ENCODE measurements at places on chromosomes 2 and 18.
A peak's percentile ranks its signal among the peaks of the same experiment; 100 is the strongest.

DNA sequence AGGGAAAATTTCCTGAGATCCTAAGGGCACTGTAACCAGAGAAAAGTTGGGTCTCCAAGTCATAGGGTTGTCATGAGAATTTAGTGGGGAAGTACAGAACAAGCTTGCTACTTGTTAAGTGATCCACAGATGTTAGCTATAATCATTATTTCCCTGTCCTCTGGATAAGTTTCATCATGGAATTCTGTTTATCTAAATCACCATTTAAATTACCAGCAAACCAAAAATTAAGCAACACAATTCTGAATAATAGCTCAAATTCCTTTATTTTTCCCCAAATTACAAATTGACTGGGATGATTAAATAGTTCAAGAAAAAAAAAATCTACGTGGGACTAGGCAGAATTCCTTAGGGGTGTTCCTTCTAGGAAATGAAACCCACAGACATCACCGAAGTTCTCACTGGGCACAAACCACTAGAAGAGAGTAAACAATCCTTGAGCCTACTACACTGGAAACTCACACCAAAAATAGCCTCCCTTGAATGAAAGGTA, 159.5 kb downstream of the COL6A3 start:
- no peak for DNase-seq

DNA sequence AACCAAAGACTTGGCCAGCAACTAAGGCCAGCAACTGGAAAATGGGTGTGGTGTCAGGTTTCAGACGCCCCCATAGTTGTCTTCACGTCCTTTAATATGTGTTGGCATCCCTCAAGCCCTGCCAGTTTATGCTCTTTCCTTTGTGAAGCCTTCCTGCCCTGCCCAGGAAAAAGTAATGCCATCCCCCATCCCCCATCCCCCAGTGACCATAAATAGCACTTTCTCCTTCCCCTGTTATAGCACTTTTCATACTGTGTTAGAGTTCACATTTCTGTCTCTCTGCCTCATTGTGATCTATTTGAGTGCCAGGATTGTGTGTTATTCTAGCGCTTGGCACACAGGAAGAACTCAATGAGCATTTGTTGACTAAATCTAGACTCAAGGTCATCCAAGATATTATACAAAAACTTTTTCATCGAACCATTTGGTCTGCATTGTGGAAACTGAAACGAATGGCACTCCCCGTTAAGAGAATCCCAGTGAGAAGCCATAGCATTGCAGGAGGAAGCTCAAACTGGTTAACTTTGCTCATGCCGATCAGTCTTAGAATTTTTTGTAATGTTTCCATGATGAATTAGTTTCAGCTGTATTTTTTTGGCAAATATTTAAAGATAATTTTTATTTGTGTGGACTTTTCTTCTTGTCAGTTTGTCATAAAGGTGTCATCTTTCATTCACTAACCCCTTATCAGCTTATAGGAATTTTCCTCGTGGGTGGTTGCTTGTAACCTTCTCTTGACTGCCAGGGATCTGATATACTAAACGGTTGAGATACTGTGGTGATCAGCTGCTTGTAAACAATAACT, 15.7 kb downstream of the CRIM1 start:
- no peak for DNase-seq

DNA sequence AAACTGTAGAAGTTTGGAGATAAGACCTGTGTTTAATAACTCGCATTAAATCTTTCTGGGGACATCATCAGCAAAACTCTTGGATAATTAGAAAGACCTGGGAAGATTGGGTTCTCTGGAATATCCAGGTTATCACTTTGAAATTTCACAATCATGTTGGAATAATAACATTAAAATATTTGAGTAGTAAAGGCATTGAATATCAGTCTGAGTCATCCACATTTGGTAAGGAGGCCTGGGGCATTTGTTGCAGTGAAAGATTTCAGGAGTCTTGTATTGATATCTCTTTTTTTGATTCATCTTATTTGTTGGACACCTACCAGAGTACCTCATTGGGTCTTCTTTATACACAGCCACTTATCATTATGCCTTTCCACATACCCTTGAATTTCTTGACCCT, 95.9 kb downstream of the EPB41L5 start:
- no peak for DNase-seq

DNA sequence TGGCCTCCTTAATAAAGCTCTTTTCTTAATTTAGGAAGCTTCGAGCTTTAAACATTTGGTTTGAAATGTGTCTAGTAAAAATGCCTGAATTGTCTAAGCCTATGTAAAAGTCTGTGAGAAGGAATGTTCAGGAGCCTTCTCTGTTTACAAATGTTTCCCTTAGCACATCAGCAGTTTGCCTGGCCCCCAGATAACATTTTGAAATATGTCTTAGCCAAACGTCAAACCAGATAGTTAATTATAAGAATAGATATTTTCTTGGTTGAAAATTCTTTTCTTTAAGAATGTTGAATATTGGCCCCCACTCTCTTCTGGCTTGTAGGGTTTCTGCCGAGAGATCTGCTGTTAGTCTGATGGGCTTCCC, 498.6 kb downstream of the CCDC85A start:
- DNase-seq: no peak

DNA sequence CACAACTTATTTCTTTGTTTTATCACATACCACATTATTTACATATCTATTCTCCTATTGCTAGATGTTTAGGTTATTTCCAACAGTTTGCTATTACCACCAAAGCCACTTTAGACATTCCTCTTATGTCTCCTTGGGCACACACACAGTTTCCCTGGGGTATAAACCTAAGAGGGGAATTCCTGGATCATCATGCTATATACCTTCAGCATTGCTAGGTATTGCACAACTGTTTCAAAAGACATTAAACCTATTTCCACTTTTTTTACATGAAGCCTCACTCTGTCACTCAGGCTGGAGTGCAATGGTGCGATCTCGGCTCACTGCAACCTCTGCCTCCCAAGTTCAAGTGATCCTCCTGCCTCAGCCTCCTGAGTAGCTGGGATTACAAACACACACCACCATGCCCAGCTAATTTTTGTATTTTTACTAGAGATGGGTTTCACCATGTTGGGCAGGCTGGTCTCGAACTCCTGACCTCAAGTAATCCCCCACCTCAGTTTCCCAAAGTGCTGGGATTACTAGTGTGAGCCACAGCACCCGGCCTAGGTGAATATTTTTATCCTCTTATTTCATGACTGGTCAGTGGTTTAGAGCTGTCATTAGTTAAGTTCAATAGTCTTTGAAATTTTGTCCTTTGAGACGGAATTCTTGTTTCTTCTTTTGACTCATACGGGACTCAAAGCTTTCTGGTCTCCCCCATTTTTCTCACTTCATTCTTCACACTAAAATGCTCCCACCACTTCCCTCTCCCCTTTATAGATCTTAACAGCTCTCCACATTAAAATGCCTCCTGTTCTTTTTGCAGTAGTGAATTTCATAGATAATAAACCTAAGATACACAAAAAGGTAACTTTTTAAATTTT, 30.3 kb downstream of the SULT1C4 start:
- no peak for DNase-seq

GRCh38 chr2:130987519-130988425, 105.5 kb downstream of the FAM168B start:
- DNase-seq: no peak

- DNase-seq: no peak
Observed at GRCh38 chr2:239292531-239292930, 108.3 kb downstream of the HDAC4 start.

DNA sequence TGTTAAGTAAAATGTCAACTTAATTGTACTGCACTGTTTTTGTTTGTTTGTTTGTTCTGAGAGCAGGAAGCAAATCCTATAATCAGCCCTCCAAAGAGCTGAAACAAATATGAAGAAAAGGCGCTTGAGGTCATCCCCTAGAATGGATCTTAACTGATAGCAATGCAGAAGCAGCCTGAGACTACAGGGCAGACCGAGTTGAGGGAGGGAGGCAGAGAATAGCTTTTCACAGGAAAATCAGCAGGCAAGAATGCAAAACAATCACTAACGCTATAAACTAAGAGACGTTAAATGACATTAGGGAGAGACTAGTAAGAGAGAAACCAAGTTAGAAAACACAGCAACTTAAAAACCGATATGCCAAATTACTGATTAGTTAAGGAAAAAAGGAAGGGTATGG, 37.2 kb downstream of the GALNT1 start:
- DNase-seq: no peak

DNA sequence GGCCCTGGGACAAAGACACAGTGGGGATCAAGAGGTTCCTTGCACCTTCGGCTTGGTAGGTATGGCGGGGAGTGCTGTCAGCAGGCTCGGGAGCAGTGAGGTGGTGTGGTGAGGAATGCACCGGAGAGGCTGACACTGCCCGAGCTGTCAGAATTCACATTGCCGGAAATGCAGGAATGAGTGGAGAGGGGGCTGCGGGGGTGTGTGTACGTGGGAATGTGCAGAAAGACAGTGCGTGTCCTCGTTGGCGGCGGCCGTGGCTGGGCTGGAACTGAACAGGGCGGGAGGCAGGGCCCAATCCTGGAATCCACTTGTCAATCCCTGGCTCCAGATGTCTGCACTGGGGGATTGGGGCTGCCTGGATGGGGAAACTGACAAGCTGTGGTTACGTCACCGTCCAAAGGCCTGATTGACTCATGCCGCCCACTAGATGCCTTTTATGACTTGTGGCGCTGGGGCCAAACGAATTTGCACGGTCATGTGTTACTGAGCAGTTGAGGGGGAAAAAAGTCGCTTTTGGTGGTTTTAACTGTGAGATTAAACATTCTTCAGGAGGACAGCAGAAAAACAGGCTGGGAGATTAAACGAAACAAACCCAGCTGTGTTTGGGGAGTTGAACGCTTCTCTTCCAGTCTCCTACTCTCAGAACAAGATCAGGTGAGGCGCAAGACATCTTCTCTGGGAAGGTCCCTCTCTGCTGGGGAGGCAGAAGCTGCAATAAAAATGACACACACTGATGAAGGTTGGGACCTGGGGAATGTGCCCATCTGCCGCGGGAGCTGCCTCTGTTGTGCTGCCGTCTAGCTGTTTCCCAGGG, 189.4 kb upstream of the GLI2 start:
- DNase-seq: no peak

DNA sequence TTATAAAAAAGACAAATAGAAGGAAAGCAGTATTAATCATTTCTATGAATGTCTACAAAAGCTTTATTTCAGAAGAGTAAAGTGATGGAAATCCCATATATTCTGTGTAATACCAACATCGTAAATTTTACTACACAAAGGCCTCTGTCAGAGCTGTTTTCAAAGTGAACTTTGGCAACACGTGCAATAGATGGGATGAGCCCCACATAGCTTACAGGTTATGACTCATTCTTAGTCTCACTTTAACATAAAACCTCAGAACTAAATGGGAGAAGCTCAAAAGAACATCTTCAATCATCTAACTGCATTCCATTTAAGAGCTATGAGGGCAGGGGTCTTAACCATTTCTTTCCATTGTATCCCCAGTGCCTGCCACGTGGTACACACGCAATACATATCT, 11.5 kb downstream of the VPS4B start:
- no peak for DNase-seq

GRCh38 chr18:36770315-36770946, 58.4 kb downstream of the TPGS2 start:
- DNase-seq: no peak

- DNase-seq: no peak
Observed at GRCh38 chr18:52427521-52428175, 87.7 kb downstream of the DCC start.

GRCh38 chr2:105417857-105418436, 19.1 kb upstream of the FHL2 start:
- no peak for DNase-seq

DNA sequence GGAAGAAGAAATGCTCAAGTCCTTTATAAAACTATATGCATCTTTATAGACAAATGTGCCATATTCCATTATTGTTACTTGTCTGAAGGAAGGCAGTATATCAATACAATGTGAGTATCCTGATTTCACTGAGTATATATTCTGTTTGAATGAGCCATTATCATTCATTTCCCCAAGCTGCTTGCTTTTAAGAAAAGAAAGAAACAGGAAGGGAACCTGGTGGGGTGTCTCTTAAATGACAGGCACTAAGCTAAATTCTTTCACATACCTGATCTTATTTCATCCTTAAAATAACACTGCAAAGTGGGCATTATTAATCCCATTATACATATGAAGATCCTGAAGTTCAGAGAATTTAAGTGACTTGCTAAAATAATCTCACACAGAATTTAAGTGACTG, 307.9 kb downstream of the SLC8A1 start:
- no peak for DNase-seq

DNA sequence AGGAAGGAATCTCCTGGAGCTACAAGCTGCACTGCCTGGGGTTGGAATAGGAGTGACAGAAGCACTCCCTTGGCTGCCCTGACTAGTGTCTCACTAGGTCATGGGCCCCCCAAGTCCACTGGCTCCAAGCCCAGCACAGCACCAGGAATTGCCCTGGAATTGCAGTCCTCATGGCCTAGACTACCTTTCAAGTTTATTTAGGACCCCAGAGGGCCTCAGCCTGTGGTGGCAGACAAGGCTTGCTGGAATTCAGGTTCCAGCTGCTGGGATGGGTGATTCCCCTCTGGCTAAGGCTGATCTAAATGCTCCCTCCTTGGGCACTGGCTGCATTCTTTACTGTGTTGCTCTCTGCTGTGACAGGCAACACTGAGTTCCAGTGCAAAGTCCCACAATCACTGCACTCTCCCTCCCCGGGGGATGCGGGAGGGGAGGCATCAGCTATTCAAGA, 14.0 kb downstream of the STRADB start:
- DNase-seq: no peak

DNA sequence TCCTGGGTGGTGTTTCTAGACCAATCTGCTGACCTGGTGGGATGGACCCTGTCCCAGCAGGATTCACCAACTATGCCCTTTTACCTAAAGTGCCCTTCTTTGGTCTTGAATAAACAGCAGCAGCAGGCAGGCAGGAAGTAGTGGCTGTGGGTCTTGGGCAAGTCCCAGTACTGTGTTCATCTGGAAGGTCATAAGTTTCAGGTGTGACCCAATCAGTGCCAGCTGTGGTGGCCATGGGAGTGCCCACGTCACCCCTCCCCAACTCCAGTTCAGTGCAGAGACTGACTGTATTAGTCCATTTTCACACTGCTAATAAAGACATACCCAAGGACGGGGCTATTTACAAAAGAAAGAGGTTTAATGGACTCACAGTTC, 148.3 kb upstream of the SRD5A2 start:
- DNase-seq: no peak

- DNase-seq: peak; percentile 73
Observed at GRCh38 chr2:240387669-240388358, 47.6 kb upstream of the GPC1 start.

- no peak for DNase-seq
Observed at GRCh38 chr2:70541481-70542020, 12.1 kb downstream of the TGFA start.

DNA sequence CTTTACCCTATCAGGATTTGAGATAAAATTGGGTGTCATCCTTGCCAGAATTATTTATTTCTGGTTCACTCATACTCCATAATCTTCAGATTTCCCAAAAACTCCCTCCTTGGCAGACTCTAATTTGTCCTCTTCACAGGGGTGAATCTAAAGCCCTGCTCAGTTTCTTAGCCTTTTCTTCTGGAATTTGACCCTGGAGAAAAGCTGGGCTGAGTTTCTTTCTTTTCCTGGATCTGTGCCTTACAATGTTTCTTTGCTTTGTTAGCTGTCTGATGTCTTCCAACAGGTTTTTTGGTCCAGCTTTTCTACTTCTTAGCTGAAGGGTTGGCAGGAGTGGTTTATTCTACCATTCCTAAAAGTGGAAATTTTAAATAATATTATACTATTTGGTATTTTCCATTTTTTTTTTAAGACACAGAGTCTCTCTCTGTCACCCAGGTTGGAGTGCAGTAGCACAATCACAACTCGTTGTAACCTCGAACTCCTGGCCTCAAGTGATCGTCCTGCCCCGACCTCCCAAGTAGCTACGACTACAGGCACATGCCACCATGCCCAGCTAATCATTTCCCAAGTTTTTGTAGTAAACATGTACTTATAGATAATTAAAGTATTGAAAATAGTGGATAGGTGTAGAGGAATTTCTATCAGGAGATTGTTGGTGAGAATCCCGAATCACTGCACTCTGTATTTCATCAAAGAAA, 138.4 kb upstream of the TWIST2 start:
- DNase-seq: no peak

Data from frontal cortex (tissue), 4 donors.